SHP77 (cell line): ENCODE measurements at places on chromosomes 6 and 20.

GRCh38 chr20:41100001-41100480 is 37.3 kb upstream of the PLCG1 start:
- DNase-seq, result no peak

- DNase-seq, result no peak
Observed at GRCh38 chr6:166442131-166442685, 59.5 kb upstream of the MPC1 start.

- no peak for DNase-seq
Observed at GRCh38 chr20:47774131-47774777, 11.0 kb downstream of the SULF2 start.

DNA sequence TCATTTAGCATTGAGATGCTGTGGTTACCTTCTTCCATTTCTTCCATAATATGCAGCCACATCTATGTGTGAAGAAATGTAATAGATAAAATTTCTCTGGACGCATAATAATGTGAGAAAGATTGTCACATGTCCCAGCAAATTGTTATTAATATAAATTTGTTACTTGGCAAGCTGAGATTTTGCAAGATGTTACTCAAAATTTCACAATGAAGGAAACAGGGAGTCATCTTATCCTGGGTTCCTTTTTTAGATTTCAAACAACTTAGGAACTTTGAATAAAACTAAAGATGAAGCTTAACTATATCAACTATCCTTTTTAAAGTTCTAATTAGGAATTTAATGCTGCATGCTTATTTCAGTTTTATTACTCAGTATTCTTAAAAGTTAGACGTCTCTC is 3.6 kb downstream of the ESR1 start:
- DNase-seq, result no peak

DNA sequence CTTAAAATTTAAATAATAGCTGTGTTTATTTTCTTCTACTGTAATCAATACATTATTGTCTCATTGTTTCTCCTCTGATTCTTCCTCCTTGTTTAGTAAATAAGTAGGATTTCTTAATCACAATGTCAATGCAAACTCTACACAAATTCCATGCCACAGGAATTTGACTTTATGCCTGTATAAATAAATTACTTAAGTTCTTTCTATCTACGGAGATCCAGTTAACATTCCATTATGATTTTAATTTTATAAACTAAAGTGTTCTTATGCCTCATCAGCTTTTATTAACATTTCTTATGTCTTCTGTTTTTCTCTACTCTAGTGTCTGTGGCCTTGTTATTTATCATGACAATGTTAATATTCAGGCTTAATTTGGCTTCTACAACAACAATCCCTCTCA is 1169.2 kb downstream of the GRIK2 start:
- DNase-seq, result no peak

GRCh38 chr6:15264902-15265761 is 19.3 kb downstream of the JARID2 start:
- DNase-seq, result no peak

GRCh38 chr6:139595183-139595582 is 220.7 kb upstream of the CITED2 start:
- no peak for DNase-seq

DNA sequence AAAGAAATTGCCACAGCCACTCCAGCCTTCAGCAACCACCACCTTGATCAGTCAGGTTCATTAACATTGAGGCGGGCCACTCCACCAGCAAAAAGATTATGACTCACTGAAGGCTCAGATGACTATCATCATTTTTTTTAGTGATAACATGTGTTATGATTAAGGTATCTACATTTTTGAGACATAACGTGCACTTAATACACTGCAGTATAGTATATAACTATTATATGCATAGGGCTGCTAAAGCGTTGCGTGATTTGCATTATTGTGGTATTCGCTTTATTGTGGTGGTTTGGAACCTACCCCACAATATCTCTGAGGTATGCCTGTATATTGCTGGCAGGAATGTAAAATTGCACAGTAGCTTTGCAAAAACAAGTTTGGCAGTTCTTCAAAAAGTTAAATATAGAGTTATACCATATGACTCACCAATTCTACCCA is 6.8 kb upstream of the RIPK1 start:
- no peak for DNase-seq

DNA sequence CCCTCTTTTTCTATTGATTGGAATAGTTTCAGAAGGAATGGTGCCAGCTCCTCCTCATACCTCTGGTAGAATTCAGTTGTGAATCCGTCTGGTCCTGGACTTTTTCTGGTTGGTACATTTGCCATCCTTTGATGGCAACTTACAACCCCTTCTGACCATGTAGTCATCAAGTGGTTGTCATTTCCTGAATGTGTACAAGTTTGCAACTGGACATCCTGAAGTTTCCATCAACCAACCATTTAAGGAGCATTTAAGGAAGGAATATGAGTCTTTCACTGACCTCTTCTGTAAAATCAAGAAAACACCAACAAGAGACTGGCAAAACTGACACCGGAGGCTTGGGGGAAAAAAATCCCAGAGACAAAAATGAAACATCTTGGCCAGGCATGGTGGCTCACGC is 97.4 kb downstream of the RIN2 start:
- no peak for DNase-seq
